Stimulated activated CD8-positive, alpha-beta memory T cell treated with anti-CD3 and anti-CD28 coated beads, Interleukin-4, amount 100 ng/mL, for 1 hour (primary cell): ENCODE measurements at places on chromosomes 6 and 20.

- DNase-seq: no peak
These were observed 36.4 kb upstream of the MC3R start for GRCh38 chr20:56212091-56212490.

GRCh38 chr20:59958123-59958522 lies at the start of gene CDH26:
CDH26 (plus strand) TSS chr20:59958423; CDS start chr20:59958727, 304 bp downstream.
- no peak for DNase-seq

GRCh38 chr6:86030875-86031274 lies 388.2 kb upstream of the SYNCRIP start:
- DNase-seq: no peak

GRCh38 chr20:10219452-10219791 lies 792 bp downstream of the SNAP25 start:
- DNase-seq: peak; percentile 25

DNA sequence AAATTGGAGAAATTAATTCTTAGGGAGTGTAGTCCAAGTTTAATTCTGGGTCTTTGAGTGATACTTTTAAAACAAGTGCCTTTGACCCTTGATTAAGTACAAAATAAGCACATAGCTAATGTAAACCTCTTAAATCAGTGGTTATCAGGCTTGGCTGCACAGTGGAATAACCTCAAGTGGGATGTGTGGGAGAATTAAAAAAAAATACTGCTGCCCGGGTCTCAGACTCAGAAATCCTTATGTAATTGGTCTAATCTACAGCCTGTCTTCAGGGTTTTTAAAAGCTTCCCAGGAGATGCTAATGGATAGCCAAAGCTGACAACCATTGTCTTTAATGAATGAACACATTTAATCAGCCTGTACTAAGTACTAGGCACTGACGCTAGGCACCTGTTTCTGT lies 28.5 kb upstream of the TMEM14A start:
- no peak for DNase-seq

- peak; percentile 22 for DNase-seq
These were observed 502.2 kb upstream of the JARID2 start for GRCh38 chr6:14743474-14744211.

- no peak for DNase-seq
These were observed 24.6 kb upstream of the ID4 start for GRCh38 chr6:19812512-19813119.

- no peak for DNase-seq
These were observed 161.0 kb downstream of the GJA1 start for GRCh38 chr6:121596441-121596840.

DNA sequence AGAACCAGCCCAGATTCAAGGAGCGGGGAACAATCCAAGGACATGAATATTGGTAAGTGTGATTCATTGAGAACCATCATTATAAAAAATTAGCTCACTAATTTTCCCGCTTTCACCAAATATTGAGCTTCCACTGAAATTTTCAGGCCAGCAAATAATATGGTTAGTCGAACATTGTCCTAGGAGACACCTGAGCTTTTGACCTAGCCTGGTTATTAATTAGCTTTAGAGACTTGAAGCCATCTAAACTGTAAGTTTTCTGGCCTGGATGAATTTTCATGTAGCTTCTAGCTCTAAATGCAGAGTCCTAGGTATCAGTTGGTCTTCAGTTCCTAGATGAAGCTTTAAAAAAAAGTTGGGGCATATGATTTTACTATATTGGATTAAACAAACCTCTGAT lies 17.1 kb upstream of the RALGAPA2 start:
- no peak for DNase-seq

DNA sequence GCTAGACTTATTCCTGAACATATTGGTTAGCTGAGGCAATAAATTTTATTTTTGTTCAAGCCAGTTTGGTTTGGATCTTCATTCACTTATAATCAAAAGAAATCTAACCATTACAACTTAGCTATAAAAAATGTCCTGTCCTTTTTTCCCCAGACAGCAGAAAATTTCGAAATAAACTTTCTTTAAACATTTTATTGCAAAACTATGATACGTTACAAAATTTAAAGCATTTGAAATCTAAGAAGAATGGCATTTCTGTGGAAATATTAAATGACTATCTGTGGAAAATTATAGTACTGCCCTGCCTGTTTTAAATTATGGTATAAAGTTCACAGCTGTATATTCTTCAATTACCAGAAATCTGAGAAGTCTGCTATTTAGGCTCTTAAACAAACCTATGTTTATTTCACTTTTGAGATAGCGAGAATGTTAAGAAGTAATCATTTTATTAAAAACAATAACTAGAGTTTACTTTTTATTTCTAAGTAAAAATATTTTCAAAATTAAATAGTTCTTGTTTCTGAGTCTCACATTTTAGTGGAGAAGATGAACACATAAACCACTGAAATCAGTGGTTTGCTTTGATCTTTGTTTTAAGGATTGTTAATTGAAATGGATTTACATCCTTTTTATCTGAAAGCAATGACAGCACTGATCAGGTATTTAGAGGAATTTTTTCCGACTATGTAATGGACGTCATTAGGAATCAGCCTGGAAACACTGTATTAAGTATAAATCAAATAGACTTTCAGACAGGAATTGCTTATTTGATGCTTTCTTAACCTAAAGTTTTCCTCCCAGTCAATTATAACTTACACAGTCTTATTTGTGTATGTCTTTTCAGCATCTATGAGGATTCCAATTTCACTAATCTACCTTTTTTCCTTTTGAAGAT lies 553.7 kb downstream of the COL12A1 start:
- DNase-seq: no peak

GRCh38 chr20:36377348-36378326 lies 71.5 kb downstream of the DLGAP4 start:
- DNase-seq: no peak

- DNase-seq: no peak
These were observed 674.6 kb upstream of the MARCKS start for GRCh38 chr6:113182370-113183141.

GRCh38 chr6:48564036-48564820 lies 453.2 kb upstream of the PTCHD4 start:
- no peak for DNase-seq

DNA sequence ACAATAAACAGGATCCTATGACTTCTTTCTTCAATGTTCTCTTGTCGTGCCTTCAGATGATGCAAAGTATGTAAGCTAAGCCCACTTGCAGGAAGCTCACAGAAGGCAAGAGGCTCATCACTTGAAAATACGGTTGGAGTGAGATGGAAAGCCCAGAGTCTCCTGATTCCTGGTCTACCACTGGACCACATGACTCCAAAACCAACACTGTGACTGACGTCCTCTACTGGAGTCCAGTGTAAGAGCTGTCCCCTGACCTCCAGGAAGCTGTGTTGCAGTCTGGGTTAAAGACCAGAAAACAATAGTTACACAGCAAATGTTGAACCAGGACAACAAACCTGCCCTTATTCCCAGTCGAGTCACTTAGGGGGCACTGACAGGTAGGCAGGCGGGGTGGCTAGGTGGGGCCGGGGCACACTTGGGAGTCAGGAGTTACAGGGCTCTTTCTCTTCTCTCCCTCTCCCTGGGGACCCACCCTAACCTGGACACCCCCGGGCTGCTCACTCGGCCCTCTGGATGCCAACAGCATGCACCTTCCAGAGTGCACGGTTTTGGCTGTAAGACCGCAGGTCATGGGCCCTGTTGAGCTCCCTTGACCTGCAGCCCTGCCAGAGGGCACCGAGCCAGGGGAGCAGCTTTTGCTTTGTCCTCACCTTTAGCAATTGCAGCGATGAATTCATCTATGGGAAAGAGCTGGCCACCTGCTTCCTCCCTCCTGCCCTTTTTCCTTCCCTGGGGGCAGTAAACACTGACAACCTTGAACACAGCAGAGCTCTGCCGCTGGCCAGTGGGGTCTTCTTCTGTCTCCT lies 7.4 kb downstream of the PCK1 start:
- no peak for DNase-seq

DNA sequence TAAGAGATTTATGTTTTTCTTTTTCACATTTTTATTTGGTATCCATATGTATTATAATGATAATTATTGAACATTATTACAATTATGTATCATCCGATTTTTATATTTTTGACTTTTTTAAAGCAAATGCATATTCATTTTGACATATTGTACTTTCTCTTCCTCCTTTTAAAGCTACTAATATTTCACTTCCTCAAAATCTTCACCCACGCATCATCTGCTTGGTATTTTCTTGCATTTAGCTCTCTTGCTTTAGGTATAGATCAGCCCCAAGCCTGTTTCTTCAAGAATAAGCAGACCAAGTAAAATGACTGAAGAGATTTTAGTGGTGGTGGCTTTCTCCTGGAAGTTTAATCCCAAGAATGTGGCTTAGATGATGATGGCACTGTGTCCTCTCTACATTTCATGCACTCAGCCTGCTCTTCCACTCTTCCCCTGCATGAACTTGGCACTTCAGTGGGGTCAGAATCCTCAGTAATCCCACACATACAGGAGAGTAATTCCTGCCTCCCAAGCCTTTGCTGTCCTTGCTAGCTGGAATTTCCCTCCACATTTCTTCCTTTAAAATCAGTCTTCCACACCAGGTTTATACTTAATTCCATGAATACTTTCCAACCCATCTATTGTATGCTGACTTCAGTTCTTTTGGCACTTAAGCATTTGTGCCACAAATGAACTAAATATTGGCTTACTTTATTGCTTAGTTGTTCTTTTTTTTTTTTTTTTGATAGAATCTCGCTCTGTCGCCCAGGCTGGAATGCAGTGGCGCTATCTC lies 8.2 kb downstream of the NCOA7 start:
- no peak for DNase-seq

- DNase-seq: no peak
These were observed 45.4 kb upstream of the ECI2 start for GRCh38 chr6:4180652-4181255.

DNA sequence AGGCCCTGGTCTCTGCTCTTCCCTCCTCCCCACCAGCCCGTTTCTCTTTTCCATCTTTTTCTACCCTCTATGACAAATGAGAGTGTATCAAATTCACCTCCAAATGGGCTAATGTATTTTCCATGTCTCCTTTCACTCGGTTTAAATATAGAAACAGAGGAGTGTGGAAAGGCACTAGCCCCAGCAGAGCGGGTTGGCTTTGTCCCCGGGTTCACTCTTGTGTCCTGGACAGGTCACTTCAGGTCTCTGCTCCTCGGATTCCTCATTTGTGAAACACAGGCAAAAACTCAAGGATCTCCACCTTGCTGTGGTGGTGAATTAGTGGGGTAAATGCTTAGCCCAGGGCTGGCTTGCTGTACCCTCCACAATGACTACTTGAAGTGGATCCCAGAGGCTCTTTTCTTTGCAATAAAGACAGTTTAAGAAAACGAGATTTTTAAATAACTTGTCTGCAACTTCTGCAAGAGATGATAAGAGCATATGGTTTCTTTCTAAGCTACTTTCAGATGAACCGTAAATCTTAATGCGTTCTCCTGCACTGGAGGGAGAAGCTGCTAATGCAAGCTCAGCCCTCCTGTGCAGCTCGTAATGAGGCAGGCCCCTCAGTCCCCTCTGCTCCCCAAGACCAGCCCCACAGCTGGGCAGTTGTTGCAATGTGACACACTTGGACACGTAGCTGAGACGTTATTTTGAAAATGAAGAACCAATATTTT lies 292.9 kb downstream of the THBS2 start:
- DNase-seq: no peak

GRCh38 chr6:117568831-117569410 lies 33.4 kb downstream of the GOPC start:
- no peak for DNase-seq

- DNase-seq: no peak
These were observed 250.8 kb upstream of the PRDM1 start for GRCh38 chr6:105835373-105835772.

- DNase-seq: no peak
These were observed 39.3 kb upstream of the DUSP22 start for GRCh38 chr6:252775-253535.

DNA sequence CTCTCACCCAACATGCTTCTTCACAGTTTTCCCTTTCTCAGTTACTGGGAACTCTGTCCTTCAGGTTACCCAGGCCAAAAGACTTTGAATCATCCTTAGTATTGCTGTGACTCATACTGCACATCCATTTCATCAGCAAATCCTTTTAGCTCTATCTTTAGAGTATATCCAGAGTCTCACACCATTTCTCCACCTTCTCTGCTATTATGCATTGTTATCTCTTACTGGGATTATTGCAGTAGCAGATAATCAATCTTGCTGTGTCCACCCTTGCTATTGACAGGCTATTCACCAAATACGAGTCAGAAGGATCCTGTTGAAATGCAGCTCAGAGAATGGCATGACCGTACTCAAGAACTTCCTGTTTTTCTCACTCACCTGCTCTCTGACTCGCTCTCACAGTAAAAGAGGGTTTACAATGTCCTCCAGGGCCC lies 57.3 kb downstream of the BCKDHB start:
- no peak for DNase-seq

- no peak for DNase-seq
These were observed 30.7 kb downstream of the LYRM4 start for GRCh38 chr6:5230081-5230480.

- no peak for DNase-seq
These were observed 8.9 kb downstream of the TAGAP start for GRCh38 chr6:159035891-159036290.

- no peak for DNase-seq
These were observed 8.7 kb downstream of the LAMA4 start for GRCh38 chr6:112245511-112246203.

- no peak for DNase-seq
These were observed 43.1 kb downstream of the POPDC3 start for GRCh38 chr6:105136431-105137350.

- DNase-seq: no peak
These were observed 457.9 kb upstream of the PTCHD4 start for GRCh38 chr6:48568856-48569255.

- no peak for DNase-seq
These were observed 350.0 kb upstream of the PRND start for GRCh38 chr20:4371623-4372251.

DNA sequence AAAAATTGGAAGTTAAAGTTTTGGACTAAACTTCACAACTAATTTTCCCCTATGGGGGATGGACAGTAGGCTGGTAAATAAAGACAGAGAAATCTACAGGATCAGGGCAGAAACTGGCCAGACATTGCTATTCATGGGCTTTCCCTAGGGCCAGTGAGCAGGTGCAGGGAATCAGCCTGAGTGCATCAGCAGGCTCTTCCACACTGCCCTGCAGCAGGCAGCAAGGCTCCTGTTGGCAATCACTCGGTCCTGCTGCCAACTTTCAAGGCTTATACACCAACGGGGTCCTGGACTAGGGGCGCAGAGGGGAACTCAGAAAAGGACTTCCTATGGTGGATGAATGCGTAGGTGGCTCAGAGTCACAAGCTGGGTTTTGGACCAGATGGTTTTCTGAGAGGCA lies 59.8 kb upstream of the NHSL1 start:
- no peak for DNase-seq

GRCh38 chr6:31784098-31784925 lies 7.2 kb upstream of the VWA7 start:
- DNase-seq: no peak
